ENCODE measurements at places on chromosomes 5 and 9.

DNA sequence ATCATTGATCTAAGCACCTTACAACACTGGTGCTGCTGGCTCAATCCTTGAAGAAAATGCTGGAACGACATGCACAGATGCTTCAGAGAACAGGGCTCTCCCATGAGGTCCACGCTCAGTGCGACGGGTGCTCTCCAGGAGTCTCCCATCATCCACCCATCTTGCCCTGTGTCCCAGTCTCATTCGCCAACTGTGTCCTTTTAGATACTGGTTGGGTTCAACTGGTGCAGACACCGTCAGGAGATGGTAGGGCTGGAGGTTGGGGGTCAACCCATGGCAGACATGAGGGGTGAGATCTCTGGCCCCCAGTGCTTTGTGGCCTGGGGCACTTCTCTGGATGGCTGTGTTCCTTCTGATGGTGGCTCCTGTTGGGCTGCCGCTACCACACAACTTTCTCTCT lies 1.6 kb upstream of the OBP2B start:
- DNase-seq = no peak

DNA sequence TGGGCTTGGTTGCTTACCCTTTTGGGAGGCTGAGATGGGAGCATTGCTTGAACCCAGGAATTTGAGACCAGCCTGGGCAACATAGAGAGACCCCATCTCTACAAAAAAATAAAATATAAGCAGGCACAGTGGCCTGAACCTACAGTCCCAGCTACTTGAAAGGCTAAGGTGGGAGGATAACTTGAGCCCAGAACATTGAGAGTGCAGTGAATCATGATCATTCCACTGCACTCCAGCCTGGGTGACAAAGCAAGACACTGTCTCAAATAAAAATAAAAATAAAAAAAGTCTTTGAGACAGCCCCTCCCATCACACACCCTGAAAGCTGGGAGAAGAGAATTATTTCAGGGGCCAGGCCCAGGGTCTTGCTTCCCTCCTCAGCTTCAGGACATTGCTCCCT lies 251.8 kb downstream of the BRINP1 start:
- no peak for DNase-seq

DNA sequence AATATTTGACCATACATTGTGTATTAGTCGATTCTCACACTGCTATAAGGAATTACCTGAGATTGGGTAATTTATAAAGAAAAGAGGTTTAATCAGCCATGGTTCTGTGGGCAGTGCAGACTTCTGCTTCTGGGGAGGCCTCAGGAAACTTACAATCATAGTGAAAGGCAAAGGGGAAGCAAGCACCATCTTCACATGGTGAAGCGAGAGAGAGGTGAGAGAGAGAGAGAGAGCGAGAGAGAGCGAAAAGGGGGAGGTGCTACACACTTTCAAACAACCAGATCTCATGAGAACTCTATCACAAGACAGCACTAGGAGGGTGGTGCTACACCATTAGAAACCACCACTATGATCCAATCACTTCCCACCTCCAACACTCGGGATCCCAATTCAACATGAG lies 4.1 kb upstream of the GRAMD2B start:
- DNase-seq = no peak

- no peak for DNase-seq
Measured at GRCh38 chr9:134495881-134496412, 145.7 kb upstream of the COL5A1 start.

GRCh38 chr5:115770466-115770865 lies 46.0 kb downstream of the CDO1 start:
- peak; percentile 6 for DNase-seq

- DNase-seq = no peak
Measured at GRCh38 chr5:74257645-74258313, 382.7 kb downstream of the ENC1 start.

DNA sequence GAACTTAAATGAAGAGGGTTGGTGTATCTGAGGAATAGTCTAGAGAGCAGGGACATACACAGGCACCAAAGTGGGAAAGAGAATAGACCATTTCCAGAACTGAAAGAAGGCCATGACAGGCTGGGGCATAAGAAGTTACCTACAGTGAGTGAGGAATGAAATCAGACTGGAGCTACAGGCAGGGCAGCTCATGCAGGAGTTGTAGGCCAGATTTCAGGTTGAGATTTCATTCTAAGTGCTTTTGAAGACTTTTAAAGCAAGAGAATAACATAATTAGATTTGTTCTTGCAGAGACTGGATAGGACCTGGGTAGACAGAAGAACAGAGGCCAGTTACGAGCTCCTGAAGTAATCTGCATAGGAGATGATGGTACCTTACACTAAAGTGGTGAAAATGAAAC lies 280.8 kb downstream of the KIAA0825 start:
- DNase-seq = no peak

- DNase-seq = no peak
Measured at GRCh38 chr5:16492398-16493140, 27.0 kb upstream of the ZNF622 start.

- no peak for DNase-seq
Measured at GRCh38 chr5:124355928-124356327, 390.5 kb downstream of the ZNF608 start.

DNA sequence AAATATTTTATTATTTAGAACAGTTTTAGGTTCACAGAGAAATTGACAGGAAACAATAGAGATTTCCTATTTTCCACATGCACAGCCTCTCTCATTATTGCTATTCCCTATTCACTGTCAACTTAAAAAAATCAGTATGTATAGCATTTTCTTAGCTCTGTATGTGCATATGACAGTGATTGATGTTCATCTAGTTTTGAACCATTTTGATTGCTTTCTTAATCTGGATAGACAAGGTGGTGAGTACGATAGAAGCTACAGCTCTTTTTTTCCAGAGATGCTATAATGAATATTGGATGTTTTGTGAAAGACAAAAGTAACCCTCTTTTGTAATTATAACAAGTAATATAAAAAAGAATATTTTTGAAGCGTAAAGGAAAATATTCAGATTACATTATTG lies 201.2 kb upstream of the ARRDC3 start:
- no peak for DNase-seq

- no peak for DNase-seq
Measured at GRCh38 chr5:95734906-95735305, 3.8 kb downstream of the RHOBTB3 start.

DNA sequence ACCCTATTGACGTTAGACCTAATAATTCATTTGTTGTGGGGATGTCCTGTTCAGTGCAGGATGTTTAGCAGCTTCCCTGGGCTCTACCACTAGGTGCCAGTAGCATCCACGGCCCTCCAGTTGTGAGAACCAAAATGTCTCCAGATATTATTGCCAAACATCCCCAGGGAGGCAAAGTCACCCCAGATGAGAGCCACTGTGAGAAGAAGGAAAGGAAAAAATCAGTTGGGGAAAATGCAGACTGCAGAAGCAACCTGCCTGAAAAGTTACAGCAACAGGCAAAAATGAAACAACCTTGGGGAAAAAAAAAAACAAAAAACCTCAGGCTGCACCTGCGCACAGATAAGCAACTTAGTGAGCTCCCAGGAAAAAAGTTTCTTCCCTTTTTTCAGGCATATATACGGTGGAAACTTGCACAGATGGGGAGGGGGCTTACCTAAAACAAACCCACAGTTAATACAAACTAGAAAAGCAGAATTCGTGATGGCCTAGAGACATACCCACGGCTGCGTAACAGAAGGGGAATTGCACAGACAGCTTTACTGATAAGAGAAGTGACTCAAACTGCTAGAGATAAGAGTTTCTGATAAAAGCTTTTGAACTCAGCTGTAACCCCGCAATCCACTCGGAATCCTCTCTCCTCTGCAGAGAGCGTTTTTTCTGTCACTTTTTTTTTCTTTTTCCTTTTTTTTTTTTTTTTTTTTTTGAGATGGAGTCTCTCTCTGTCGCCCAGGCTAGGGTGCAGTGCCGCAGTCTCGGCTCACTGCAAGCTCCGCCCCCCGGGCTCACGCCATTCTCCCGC lies 29.8 kb upstream of the FBP1 start:
- peak; percentile 55 for DNase-seq

- no peak for DNase-seq
Measured at GRCh38 chr9:130382096-130382495, 62.7 kb upstream of the ASS1 start.

DNA sequence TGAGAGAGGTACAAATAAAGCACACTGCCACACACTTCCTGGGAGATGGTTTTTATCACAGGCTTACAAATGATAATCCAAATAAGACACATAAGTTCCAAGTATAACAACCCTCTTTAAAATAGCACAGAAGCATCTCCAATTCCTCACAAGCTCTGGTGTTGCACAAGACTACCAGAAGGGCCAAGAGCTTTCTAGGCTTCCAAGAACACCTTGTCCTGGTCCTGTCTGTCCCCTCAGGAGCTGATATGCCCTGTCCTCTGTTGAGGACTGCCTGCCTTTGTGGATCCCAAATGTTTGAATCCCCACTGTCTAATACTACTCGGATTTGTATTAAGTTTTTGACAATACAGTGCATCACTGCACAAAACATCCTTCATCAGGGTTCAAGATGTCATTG lies 110.1 kb downstream of the SPOCK1 start:
- no peak for DNase-seq

- no peak for DNase-seq
Measured at GRCh38 chr5:65742565-65743231, 20.7 kb downstream of the NLN start.

DNA sequence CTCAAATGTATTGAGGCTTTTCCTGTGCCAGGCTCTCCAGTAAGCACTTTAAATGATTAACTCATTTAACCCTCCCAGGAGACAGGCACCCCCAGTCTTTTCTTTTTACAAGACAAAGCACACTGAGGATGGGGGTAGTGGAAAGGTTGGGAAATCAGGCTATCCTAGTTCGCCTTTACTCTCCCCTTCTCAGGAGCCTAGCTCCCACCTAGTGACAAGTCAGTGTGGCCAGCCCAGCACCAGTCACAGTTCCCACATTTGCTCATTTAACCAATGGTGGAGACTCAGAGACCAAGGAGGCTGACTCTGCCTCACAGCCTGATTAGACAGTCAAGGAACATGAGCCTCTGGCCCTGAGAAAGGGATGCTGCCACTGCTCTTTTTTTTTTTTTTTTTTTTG lies 3.5 kb downstream of the ALDH7A1 start:
- no peak for DNase-seq

GRCh38 chr5:138128334-138128733 lies 10.9 kb downstream of the NME5 start:
- DNase-seq = no peak

- peak; percentile 91 for DNase-seq
Measured at GRCh38 chr9:129258124-129258822, 80.2 kb upstream of the IER5L start.

DNA sequence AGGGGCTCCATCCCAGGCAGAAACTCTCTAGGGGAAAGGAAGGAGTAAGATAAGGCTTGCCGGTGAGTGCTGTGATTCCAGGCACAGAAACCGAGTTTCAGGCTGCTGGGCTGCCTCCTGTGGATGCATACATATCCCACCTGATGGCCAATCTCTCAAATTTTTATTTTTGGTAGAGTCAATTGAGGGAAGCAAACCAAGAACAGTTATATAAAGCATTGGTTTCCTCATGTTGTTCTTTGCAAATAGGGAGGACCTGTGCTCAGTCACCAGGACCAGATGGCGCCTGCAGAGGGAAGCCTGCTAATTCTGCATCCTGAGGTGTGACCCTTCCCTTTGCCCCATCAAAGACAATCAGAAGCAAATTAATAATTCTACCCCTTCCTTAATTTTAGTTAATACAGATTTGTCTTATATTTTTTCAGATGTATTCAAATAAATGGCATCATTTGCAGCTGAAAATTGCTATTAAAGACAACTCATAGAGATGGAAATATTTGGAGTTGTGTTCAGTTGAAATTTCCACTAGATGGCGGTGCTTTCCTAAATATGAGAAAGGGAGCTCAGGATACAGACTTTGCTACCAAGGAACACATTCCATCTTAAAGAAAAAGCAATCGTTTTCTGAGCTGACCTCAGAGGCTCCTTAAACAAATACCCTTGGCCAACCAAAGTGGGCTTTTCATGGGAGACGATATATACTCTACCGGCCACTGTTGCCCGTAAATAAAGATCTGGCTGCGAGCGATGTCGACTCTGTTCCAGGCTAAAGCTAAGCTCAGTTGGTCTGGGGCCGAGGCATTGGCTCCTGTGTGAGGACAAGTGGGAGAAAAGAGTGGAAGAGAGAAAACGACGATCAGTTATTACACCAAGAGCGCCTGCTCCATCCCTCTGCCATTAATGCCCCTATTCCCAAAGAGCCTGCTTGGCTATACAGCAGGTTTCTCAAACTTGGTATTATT lies 225.7 kb upstream of the KLF9 start:
- DNase-seq = no peak

- DNase-seq = no peak
Measured at GRCh38 chr9:34496149-34496712, 26.6 kb downstream of the ENHO start.

- no peak for DNase-seq
Measured at GRCh38 chr9:14780251-14780650, 57.7 kb upstream of the CER1 start.

DNA sequence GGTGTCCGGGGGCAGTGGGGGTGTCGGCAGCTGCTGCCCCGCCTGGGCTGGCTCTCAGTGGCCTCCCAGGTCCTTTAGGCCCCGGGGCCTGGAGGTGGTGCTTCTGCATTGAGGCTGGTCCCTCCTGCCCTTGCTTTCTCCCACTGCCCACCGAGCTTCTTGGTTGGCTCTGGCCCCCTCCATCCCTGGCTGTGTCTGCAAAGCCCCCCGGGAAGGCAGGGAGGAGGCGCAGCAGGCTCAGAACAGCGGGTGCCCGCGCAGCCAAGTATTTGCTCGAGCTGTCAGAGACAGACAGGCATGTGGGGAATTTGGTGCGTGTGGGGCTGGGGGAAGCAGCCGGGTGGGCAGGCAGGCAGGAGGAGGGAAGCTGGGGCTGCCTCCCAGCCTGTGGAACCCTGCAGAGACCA lies 11.5 kb downstream of the CXXC5 start:
- no peak for DNase-seq

- DNase-seq = no peak
Measured at GRCh38 chr9:121439711-121440664, 59.7 kb downstream of the GGTA1 start.

GRCh38 chr5:79878721-79879336 lies 112.2 kb downstream of the MTX3 start:
- peak; percentile 50 for DNase-seq

GRCh38 chr9:133811471-133811870 lies 73.3 kb upstream of the SARDH start:
- no peak for DNase-seq

- DNase-seq = no peak
Measured at GRCh38 chr9:34896112-34896511, 62.0 kb upstream of the PHF24 start.

DNA sequence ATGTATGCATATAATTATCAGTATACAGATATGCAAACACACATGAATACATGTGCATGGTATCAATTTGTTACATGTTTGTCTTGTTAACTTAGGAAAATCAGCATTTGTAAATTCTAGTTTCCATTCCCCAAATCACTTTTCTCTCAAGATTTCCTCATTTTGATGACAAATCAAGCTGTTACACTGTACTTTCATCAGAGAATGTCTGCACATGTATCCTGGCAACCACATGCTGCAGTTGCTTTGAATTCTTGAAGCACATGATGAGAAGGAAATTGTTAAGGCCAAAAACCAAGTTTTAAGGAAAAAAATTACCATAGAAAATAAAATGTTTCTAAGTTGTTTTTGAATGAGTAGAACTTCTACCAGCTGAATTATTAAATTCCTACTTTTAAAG lies 1834.5 kb downstream of the EFNA5 start:
- no peak for DNase-seq

GRCh38 chr9:107906074-107906473 lies 416.5 kb upstream of the KLF4 start:
- DNase-seq = no peak

- DNase-seq = no peak
Measured at GRCh38 chr9:35912791-35913400, 3.6 kb downstream of the SPAAR start.

- DNase-seq = no peak
Measured at GRCh38 chr9:34987160-34987901, 2.2 kb upstream of the DNAJB5 start.

Data from activated naive CD8-positive, alpha-beta T cell treated with anti-CD3 and anti-CD28 coated beads, Interleukin-2, amount 50 U/mL, for 24 hours (primary cell).